ENCODE measurements at places on chromosomes 2 and 18.

DNA sequence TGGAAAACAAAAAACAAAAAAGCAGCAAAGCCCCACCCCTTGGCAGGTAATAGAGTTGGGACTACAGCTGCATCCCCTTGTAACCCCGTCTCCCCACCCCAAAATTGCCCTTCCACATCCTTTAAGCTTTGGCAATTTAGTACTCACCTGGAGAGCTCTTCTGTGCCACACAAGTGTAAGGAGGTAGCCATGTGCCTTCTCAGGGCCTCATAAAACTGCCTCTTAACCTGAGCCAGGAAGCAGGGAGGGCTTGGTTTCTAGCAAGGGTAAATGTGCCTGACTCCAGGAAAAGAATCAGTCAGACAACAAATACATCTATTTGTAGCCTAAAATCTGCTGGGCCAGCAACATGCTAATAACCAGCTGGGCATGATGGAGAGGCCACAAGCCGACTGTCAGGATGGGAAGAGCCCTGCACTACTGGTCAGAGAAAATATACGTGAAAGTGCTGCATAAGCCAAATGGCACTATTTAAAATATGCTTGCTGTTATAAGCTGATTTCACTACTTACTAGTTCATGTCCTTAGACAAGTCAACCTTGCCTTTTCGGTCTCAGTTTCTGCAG, 46.3 kb downstream of the NOP58 start:
- DNase-seq: no peak

- no peak for DNase-seq
These were observed 534.4 kb upstream of the SLC39A10 start for GRCh38 chr2:195122653-195123052.

GRCh38 chr2:79099140-79099686, 11.4 kb upstream of the REG1B start:
- DNase-seq: no peak

DNA sequence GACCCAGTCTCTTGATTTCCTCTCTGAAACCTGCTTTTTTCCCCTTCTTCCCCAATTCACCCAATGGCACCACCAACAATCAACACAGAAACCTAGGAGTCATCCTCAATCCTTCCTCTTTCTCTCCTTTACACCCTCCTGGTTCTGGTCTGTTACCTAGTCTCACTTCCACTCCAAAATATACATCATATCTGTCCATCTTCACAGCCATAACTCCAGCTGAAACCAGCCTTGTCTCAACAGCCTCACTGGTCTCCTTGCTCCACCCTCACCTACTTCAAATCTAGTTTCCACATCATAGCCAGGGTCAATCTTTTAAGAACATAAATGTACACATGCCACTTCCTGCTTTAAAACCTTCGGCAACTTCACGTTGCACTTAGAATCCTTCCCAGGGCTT, 11.8 kb upstream of the TWSG1 start:
- no peak for DNase-seq

- DNase-seq: no peak
These were observed 10.1 kb downstream of the BAZ2B start for GRCh38 chr2:159606287-159606686.

DNA sequence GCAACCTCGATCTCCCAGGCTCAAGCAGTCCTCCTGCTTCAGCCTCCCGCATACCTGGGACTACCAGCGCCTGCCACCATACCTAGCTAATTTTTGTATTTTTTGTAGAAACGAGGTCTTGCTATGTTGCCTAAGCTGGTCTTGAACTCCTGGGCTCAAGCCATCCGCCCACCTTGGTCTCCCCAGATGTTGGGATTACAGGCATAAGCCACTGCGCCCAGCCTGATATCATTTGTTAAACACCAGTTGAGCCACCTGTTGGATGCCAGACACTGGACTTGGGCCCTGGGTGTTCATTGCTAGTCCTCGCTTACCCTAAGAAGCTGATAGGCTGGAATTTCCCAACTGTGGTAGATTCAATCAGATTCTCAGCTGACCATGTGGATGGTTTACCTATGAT, 79.8 kb downstream of the ITGB1BP1 start:
- no peak for DNase-seq

DNA sequence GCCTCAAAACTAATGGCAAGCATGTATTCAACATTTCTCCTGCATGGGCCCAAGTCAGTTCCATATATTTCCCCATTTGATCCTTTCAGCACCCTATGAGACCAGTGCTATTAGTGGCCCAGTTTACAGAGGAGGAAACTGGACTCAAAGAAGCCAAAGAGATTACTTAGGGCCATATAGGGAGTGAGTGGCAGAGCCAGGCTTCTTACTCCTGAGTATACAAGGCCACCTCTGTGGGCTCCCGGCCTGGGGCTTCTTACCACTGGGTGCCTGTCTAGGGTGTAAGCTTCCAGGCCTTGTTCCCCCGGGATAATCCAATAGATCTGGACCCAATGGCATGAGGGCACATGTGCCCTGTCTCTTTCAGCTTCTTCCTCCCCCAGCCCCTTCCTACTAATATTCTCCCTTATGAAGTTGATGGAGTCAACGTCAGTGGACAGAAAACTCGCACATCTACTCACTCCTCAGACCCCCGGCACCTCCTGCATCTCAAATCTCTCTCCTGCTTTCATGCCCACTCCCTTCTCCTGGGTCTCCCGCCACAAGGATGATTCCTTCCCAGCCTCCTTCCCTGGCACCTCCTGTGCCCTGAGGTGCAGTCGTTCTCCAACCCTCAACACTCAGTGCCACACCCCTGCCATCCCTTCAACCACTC, 222.6 kb downstream of the ANAPC1 start:
- DNase-seq: no peak

DNA sequence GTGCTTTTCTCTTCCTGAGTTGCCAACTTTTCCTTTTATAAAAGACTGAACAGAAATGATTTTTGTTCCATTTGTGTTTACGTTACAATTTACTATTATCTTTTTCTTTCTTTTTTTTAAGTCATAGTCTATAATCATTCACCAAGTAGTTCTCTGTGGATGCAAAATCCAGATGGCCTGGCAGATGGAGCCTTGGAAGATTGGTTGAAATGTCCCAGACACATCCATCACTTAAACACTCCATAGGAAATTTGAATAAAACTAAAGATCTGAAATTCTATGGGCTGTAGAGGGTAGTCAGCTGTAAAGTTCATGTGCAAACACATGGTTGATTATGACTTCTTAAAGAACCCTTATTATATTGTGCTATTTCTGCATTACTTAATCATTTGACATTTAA, 164.8 kb upstream of the DOCK10 start:
- DNase-seq: no peak

- no peak for DNase-seq
These were observed at the start of gene ARHGAP28 for GRCh38 chr18:6729247-6730091. ARHGAP28 (plus strand) TSS chr18:6729716; CDS start chr18:6729822, 106 bp downstream.

DNA sequence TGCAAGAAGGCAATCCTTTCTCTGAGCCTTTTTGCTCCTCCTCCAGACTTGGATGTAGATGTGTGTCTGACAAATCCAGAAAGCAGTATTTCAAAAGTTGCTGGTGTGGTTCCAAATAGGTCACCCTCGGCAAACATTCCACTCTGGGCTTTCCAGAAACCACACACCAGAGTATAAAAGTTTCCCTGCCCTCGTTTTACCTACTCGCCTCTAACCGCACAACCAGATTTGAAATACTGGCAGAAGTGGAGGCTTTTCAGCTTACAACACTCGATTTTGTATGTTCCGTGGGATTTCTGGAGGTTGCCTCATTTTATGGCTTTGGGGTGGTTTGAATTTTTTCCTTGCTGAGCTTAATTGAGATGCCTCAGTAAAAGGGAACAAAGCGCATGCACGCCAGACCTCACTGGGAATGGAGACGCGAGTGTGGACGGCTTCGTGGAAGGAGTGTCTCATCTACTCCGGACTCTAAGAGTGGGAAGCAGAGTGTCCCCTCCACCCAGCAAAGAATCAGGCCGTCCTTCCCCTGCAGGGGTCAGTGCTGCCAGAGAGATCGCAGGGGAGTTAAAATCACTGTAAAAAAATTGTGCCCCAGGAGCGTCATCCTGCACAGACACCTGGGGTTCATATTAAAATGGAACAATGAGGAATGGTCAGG, 44.0 kb upstream of the RPL31 start:
- DNase-seq: no peak

- DNase-seq: no peak
These were observed 1800.4 kb upstream of the CELF4 start for GRCh38 chr18:39365836-39366485.

- DNase-seq: no peak
These were observed 146.0 kb upstream of the RMP24 start for GRCh38 chr18:35826477-35826876.

- DNase-seq: no peak
These were observed 80.0 kb downstream of the ZNF516 start for GRCh38 chr18:76414936-76415621.

GRCh38 chr2:84902526-84902925, 2.9 kb upstream of the TMSB10 start:
- no peak for DNase-seq

Measured in inflammatory macrophage treated with lipopolysaccharide for 1 hour (primary cell).